Stimulated activated CD8-positive, alpha-beta memory T cell treated with anti-CD3 and anti-CD28 coated beads, Interleukin-7, amount 100 ng/mL, for 1 hour (primary cell): ENCODE measurements at places on chromosomes 1 and 21.

DNA sequence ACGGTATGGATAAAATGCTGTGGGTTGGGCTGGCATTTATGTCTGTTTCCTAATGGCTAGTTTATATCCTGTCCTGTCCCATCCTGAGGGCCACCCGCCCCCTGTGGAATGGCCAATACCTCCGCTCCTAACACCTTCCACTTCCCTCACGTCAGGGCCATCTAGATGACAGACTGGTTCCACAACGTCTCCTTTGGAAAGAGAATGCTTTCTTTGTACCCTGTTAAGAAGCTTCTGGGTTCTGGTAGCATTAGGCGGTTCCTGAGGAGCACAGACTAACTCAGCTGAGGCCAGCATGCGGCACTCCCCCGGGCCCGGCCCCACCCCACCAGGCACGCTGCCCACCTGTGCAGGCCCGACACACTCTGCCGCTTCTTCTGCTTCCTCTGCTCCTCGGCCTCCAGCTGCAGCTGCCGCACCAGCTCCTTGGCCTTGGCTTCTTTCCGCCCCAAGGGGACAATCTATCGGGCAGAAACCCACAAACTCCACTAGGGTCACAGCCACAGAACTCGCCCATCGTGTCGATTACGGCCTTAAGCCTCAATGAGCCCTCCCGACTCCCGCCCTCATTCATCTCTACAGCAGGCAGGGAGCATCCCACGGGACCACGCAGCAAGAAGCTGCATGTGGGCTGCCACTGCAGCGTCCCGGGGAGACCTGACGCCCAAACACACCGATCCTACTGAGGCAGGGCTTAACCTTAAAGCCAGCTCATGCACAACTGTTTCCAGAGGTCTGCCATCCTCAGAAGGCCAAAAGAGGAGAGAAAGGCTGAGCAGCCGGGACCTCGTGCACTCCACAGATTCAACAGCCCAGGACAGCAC lies 11.3 kb downstream of the SMIM1 start:
- no peak for DNase-seq

- no peak for DNase-seq
Measured at GRCh38 chr21:42654179-42654912, 925 bp downstream of the PDE9A start.

DNA sequence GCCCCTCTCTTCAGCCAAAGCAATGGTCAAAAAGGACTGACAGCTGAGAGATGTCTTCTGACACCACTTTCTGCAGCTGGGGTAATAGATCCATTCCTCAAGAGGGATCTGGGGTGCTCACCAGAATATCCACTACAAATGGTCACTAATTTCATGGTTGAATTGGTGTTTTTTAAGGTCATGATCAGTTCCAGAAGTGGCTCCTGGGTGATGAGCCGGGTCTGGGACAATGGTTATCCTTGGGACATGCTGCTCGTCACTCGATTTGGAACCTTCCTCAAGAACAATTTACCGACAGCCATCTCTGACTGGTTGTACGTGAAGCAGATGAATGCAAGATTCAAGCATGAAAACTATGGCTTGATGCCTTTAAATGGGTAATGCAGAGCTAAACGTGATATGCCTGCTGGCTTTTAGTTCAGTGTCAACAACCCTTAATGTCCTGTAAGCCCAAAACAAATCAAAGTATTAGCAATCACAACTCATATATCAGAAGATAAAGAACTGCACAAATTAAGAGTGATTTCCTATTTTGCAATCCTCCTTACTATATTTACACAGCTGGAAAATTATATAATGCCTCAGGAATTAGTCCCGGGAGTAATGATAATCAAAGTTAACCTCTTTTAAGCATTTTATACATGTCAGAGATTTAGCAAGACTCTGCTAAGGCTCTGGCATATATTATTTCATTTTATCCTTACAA lies 20.1 kb downstream of the FMO3 start:
- no peak for DNase-seq

DNA sequence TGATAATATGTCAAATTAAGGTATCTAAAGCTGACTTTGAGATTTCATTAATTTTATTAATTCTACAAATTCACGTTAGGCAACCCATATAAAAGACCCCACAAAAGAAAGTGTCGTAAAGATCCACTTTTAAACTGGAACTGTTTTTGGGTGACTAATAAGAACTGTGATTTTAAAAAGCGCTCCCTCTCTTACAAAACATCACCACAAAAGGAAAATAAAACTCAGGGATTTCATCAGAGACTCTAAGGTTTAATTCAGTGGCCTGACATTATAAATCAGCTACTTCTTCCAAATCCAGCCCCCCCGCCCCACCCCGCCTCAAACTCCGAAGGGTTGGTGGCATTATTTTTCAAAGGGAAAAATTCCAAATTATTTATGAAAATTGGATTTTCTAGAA lies 2.7 kb downstream of the COL24A1 start:
- DNase-seq: no peak

DNA sequence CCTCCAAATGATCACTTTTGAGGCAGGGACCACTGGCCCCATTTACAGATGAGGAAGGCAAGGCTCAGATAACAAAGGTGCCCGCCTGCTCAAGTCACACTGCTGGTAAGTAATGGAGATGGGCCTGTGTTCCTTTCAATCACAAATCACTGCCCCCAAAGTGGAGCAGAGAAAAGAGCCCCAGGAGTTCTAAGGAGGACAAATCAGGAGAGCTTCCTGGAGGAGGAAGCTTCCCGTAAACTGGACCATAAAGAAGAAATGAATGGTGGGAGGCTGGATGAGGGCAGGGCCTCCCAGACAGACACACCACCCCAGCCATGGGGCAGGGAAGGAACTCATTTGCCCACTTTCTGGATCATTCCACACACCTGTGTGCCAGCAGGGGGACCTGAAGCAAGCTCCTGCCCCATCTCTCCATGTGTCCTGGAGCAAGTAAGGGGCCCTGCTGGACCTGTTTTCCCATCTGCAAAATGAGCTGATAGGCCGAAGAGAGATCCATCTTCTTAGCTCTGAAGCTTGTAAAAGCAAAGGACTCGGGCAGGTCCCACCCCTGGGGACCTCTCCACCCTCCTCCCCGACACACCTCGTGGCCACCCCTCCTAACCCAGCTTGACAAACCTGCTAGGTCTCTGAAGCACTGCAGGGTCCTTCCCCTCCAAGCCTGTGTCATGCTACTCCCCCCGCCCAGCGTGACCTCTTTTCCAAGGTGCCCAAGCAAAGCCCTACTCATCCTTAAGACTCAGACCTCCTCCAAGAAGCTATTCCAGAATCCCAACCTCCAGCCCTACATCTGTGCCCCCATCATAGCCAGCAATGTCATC lies 5.5 kb downstream of the LAPTM5 start:
- no peak for DNase-seq
